Endodermal cell (in vitro differentiated cells): ENCODE measurements at places on chromosomes 11 and 22. TPM values are rescaled to one million over a fixed set of nuclear protein-coding genes. Genes with fewer than 3 reads are reported as not detected.

- no peak overlapping the region for H3K27ac ChIP-seq
- H3K36me3 ChIP-seq: no peaks in the 10 kb centered on the region
- H3K27me3 ChIP-seq: no peaks in the 10 kb centered on the region
- H3K4me3 ChIP-seq: no peak overlapping the region
- H3K4me1 ChIP-seq: no peaks in the 10 kb centered on the region
- no peak for DNase-seq
Measured at GRCh38 chr22:19597399-19597735, 73.2 kb upstream of the CLDN5 start.

Gene UPK3A
- not detected in 3 replicates for total RNA-seq

Gene PIK3IP1
- total RNA-seq: 2.8 to 20.8 TPM (median 3.5 TPM) in 3 replicates

Gene TMEM132A
- total RNA-seq: 84.3 to 140 TPM (median 140 TPM) in 3 replicates

- DNase-seq: no peak
- no peaks in the 10 kb centered on the region for H3K4me1 ChIP-seq
- H3K4me3 ChIP-seq: no peak overlapping the region
- H3K27ac ChIP-seq: no peak overlapping the region
- H3K27me3 ChIP-seq: no peaks in the 10 kb centered on the region
- no peaks in the 10 kb centered on the region for H3K36me3 ChIP-seq
Measured at GRCh38 chr11:29296680-29297079, 720.1 kb downstream of the KCNA4 start.

GRCh38 chr22:49765951-49766350 is 61.7 kb downstream of the BRD1 start:
- peak; percentile 36 for DNase-seq
- H3K4me3 ChIP-seq: no peak overlapping the region
- H3K4me1 ChIP-seq: no peaks in the 10 kb centered on the region
- no peak overlapping the region for H3K27ac ChIP-seq
- H3K27me3 ChIP-seq: no peaks in the 10 kb centered on the region
- no peaks in the 10 kb centered on the region for H3K36me3 ChIP-seq

Gene SEPTIN3
- total RNA-seq: 13.9 to 20.0 TPM (median 15.4 TPM) in 3 replicates

DNA sequence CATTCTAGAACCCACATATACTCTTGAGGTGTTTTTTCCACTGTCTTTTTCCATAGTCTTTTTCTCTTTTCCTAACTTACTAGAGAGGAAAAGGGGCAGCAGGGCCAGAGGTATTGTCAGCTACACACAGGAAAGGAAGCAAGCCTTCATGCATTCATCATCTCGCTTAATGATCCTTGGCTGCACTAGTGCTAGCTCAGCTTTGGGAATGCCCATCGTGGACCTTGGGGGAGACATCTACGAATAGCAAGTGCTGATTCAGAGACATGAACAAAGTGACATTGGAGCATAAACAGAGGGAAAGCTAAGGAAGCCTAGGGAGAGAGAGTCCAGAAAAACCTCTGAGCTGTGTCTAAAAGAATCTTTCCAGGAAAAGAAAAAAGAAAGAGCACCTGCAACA is 466.3 kb upstream of the ARHGAP42 start:
- no peaks in the 10 kb centered on the region for H3K4me1 ChIP-seq
- H3K4me3 ChIP-seq: no peak overlapping the region
- H3K27ac ChIP-seq: no peak overlapping the region
- no peaks in the 10 kb centered on the region for H3K36me3 ChIP-seq
- no peak for DNase-seq

GRCh38 chr22:20258021-20258299 is 10.2 kb downstream of the RTN4R start:
- H3K36me3 ChIP-seq: no peaks in the 10 kb centered on the region
- DNase-seq: no peak
- no peak overlapping the region for H3K27ac ChIP-seq
- no peaks in the 10 kb centered on the region for H3K27me3 ChIP-seq
- H3K4me1 ChIP-seq: no peaks in the 10 kb centered on the region

GRCh38 chr11:43601511-43601910 is 79.0 kb upstream of the HSD17B12 start:
- no peak for DNase-seq
- no peak overlapping the region for H3K27ac ChIP-seq
- no peaks in the 10 kb centered on the region for H3K27me3 ChIP-seq
- H3K4me1 ChIP-seq: no peaks in the 10 kb centered on the region

GRCh38 chr11:126416542-126417090 is 61.1 kb downstream of the ST3GAL4 start:
- no peak overlapping the region for H3K27ac ChIP-seq
- H3K4me3 ChIP-seq: peak overlapping the region; percentile 53
- H3K4me1 ChIP-seq: no peaks in the 10 kb centered on the region
- DNase-seq: peak; percentile 94
- peaks cover 38% of the 10 kb centered on the region for H3K27me3 ChIP-seq
- no peaks in the 10 kb centered on the region for H3K36me3 ChIP-seq

DNA sequence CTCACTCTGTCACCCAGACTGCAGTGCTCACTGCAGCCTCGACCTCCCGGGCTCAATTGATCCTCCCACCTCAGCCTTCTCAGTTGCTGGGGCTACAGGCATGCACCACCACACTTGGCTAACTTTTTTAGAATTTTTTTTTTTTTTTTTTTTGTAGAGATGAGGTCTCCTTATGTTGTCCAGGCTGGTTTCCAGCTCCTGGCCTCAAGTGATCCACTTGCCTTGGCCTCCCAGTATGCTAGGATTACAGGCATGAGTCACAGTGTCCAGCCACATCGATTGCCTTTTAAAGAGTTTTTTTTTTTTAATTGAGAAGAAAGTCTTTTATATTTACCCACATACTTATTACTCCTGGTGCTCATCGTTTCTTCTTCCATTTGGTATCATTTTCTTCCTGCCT is 30.0 kb downstream of the PARVG start:
- H3K27ac ChIP-seq: no peak overlapping the region
- H3K4me1 ChIP-seq: no peaks in the 10 kb centered on the region
- no peaks in the 10 kb centered on the region for H3K36me3 ChIP-seq

GRCh38 chr11:8080674-8081590 is at the start of gene TUB:
TUB (plus strand) TSS chr11:8081211; CDS start chr11:8081511, 300 bp downstream.
- no peaks in the 10 kb centered on the region for H3K36me3 ChIP-seq
- peaks cover 40% of the 10 kb centered on the region for H3K27me3 ChIP-seq
- peaks cover 5% of the 10 kb centered on the region for H3K4me1 ChIP-seq
- no peak within 1 kb of the TSS for H3K27ac ChIP-seq

DNA sequence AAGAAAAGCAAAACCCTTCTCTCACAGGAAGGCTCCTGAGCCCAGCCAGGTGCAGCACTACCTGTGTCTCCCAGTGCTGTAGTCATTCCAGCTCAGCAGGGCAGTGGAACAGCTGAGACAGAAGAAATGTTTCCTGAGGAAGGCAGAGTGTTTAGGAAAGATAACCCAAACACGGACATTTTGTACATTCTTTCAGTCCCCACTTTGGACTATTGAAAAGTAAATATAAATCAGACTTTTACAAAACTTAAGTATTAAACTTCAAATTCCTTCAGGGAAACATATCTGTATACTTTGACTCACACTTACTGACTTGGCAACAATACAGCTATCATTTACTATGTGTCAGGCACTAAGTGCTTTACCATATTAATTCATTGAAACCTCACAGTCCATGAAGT is 40.4 kb downstream of the RRAS2 start:
- no peak overlapping the region for H3K4me3 ChIP-seq
- no peak for DNase-seq
- no peaks in the 10 kb centered on the region for H3K36me3 ChIP-seq
- H3K27ac ChIP-seq: no peak overlapping the region
- H3K27me3 ChIP-seq: no peaks in the 10 kb centered on the region

GRCh38 chr11:82462608-82463242 is 270.9 kb downstream of the FAM181B start:
- no peaks in the 10 kb centered on the region for H3K4me1 ChIP-seq
- H3K27me3 ChIP-seq: no peaks in the 10 kb centered on the region
- no peak overlapping the region for H3K27ac ChIP-seq
- DNase-seq: no peak
- H3K36me3 ChIP-seq: no peaks in the 10 kb centered on the region
- H3K4me3 ChIP-seq: no peak overlapping the region

Gene GTSE1
- 24.5 to 66.2 TPM (median 59.5 TPM) in 3 replicates for total RNA-seq

- H3K27me3 ChIP-seq: no peaks in the 10 kb centered on the region
- H3K27ac ChIP-seq: no peak overlapping the region
- no peaks in the 10 kb centered on the region for H3K4me1 ChIP-seq
- no peaks in the 10 kb centered on the region for H3K36me3 ChIP-seq
- no peak for DNase-seq
Measured at GRCh38 chr11:130646881-130647280, 198.4 kb downstream of the ADAMTS15 start.

- H3K36me3 ChIP-seq: no peaks in the 10 kb centered on the region
- no peak overlapping the region for H3K4me3 ChIP-seq
- no peak for DNase-seq
- H3K4me1 ChIP-seq: no peaks in the 10 kb centered on the region
Measured at GRCh38 chr11:114160894-114161293, 101.4 kb downstream of the ZBTB16 start.

Gene PGA5
- 0.63 to 0.93 TPM (median 0.89 TPM) in 3 replicates for total RNA-seq

Gene TANGO2
- 17.2 and 19.9 TPM in 2 replicates for total RNA-seq

GRCh38 chr11:117519170-117519569 is 191.5 kb downstream of the CEP164 start:
- peaks cover 14% of the 10 kb centered on the region for H3K27me3 ChIP-seq
- no peaks in the 10 kb centered on the region for H3K36me3 ChIP-seq

GRCh38 chr11:95659088-95659487 is 130.5 kb downstream of the FAM76B start:
- H3K27ac ChIP-seq: no peak overlapping the region
- no peaks in the 10 kb centered on the region for H3K27me3 ChIP-seq
- H3K4me1 ChIP-seq: no peaks in the 10 kb centered on the region

Gene MMP27
- not detected in 3 replicates for total RNA-seq

Gene KDM4E
- total RNA-seq: not detected in 2 replicates

- H3K27me3 ChIP-seq: peaks cover 14% of the 10 kb centered on the region
- no peak for DNase-seq
- H3K27ac ChIP-seq: peak overlapping the region; percentile 7
Measured at GRCh38 chr22:37007651-37008050, 11.6 kb downstream of the TST start.

- DNase-seq: no peak
- no peaks in the 10 kb centered on the region for H3K36me3 ChIP-seq
- H3K27me3 ChIP-seq: no peaks in the 10 kb centered on the region
- H3K27ac ChIP-seq: no peak overlapping the region
- H3K4me1 ChIP-seq: peaks cover 3% of the 10 kb centered on the region
- H3K4me3 ChIP-seq: no peak overlapping the region
Measured at GRCh38 chr11:107720303-107720774, 8.5 kb upstream of the SLN start.

DNA sequence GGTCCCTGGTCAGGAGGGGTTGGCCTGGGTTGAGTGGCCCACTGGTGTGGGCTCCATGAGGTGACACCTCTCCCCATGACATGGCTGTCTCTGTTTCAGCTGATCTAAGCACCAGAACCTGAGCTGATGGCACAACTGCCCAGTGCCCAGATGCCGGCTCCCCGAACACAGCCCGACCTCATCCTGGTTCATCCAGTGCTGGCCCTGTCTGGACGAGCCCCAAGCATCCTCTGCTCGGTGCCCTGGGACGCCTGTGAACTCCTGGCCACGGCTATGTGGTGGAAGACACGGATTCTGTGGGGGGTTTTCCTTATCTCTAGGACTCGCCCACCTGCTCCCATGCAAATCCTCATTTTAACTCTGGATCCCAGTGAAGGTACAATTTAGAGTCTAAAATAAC is 389.2 kb downstream of the SHANK2 start:
- DNase-seq: no peak
- H3K27ac ChIP-seq: no peak overlapping the region
- no peaks in the 10 kb centered on the region for H3K27me3 ChIP-seq
- H3K4me1 ChIP-seq: no peaks in the 10 kb centered on the region

DNA sequence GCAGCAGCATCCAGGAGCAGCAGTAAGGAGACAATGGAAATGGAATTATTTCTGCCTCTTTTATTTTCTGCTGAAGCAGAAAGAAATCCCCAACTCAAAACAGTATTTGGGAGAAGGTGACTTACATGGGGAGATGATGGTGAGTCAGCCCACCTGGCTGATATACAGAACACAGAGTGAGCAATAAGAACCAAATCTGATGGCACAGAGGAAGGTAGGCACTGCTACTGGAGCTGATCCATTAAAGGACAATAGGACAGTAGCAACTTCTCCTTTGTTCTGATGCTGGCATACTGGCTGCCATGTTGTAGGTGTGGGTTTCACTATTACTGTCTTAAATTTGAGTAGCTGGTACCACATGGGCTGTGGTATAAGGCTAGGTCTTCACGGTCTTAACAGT is 45.2 kb downstream of the CLPB start:
- H3K27me3 ChIP-seq: no peaks in the 10 kb centered on the region
- H3K36me3 ChIP-seq: no peaks in the 10 kb centered on the region
- H3K27ac ChIP-seq: no peak overlapping the region
- DNase-seq: no peak
- H3K4me1 ChIP-seq: no peaks in the 10 kb centered on the region

DNA sequence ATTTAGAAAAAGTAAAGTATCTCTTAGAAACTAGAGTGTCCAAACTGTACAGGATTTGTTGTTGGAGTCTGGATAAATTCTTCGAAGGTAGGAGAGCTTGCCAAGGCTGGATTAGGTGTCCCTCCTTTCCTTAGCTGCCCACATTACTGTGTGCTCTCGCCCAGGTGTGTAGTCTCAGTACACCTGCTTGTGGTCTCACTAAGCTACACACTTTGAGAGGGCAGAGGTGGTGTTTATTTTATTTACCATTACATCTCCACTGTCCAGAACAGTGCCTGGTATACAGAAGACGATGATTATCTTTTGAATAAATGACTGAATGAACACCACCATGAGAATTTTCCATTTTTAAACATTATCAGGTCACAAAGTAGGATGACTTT is 36.5 kb downstream of the VSIG10L2 start:
- no peak overlapping the region for H3K27ac ChIP-seq
- no peaks in the 10 kb centered on the region for H3K36me3 ChIP-seq
- no peaks in the 10 kb centered on the region for H3K4me1 ChIP-seq
- H3K4me3 ChIP-seq: no peak overlapping the region
- DNase-seq: no peak

DNA sequence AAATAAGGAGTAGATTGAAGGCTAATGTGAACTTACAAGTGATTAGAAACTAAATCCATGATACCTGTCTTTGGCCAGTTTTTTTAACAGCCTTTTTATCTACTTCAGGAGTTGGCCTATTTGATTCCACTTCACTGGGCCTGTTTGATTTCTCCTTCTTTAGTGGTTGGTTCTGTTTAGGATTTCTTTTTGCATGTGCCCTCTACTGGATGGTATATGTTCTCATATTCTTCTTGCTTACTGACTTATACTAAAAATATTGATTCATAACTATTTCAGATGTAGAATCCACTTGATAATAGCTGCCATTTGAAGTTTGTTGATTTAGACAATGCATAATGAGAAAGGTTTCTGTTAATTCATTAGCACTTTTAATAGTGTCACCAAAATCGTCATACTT is 53.9 kb downstream of the USP47 start:
- H3K36me3 ChIP-seq: peaks cover 31% of the 10 kb centered on the region
- no peak overlapping the region for H3K27ac ChIP-seq
- H3K27me3 ChIP-seq: no peaks in the 10 kb centered on the region
- no peak overlapping the region for H3K4me3 ChIP-seq
- no peaks in the 10 kb centered on the region for H3K4me1 ChIP-seq
